ENCODE measurements at places on chromosomes 6 and 20.

GRCh38 chr6:169793408-169793807 lies 42.0 kb downstream of the ERMARD start:
- no peak for DNase-seq

DNA sequence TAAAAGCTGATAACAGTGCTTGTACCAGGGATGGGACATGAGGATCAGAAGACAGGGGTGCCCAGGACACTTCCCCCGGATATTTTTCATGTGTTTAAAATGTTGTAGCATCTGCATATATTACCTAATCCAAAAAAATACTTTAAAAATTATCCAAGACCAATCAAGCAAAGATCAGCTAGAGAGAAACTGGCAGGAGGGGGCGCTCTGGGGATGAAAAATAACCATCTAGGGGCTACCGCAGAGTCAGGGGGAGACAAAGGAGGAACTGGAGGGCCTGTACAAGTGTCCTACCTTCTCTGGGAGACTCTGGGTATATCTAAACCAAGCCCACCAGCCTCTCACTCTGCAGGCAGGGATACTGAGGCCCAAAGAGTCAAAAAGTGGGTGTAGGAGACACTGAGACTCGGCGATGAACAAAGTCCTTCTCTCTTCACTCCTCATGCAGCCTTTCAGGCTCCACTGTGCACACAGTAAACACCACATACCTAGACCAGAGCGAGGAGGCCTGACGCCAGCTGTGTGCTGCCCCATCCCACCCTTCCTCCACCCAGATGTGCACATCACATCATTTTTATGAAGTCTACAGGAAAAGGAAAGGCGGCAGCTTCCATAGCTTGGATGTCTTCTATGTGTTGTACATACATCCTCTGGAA lies 9.8 kb downstream of the RIMS4 start:
- no peak for DNase-seq

GRCh38 chr20:16653266-16653665 lies 76.6 kb upstream of the SNRPB2 start:
- DNase-seq: no peak

- DNase-seq: no peak
Measured at GRCh38 chr20:235891-236290, 8.8 kb downstream of the DEFB129 start.
